ENCODE measurements at places on chromosomes 3 and 15.

DNA sequence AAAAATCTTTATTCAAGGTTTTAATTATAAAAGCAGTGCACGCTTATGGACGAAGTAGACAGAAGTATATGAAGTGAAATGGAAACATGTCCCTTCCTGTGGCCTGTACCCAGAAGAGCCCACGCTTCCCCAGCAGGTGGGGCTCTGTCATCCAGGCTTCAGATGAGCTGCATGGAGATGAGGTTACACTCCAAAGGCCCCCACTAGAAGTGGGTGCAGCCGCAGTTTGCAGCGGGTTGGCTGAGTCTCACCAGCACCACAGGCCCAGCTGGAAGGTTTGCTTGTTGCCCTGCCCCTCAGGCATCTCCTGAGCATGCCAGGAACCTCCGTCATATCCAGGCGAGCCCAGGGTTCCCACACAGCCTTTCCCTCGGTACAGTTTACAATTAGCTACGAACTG lies 33.1 kb downstream of the PRR20G start:
- no peak overlapping the region for H3K27ac ChIP-seq
- H3K4me3 ChIP-seq: no peak overlapping the region
- DNase-seq: no peak
- H3K27me3 ChIP-seq: peaks cover 25% of the 10 kb centered on the region

GRCh38 chr15:57216288-57216687 lies 160.0 kb upstream of the CGNL1 start:
- H3K4me3 ChIP-seq: no peak overlapping the region
- H3K36me3 ChIP-seq: no peaks in the 10 kb centered on the region
- H3K27ac ChIP-seq: peak overlapping the region; percentile 81
- peaks cover 74% of the 10 kb centered on the region for H3K4me1 ChIP-seq
- H3K27me3 ChIP-seq: no peaks in the 10 kb centered on the region

DNA sequence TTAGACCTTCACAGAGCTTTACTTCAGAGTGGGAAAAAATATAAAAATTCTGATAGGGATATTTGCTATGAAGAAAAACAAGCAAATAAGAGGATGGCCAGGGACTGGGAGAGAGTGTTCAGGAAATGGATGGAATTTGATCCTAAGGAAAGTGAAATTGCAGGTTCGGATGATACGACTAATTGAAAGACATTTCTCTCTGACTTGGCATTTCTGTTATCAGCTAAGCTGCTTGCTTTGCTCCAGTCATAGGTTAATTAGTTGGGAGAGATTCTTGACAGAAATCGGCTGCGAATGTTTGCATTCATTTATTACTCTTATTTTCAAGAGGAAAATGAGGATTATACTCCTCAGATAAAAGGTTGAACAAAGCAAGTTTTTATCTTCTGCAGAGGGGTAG lies 808.7 kb upstream of the NECTIN3 start:
- H3K27me3 ChIP-seq: no peaks in the 10 kb centered on the region
- no peak overlapping the region for H3K4me3 ChIP-seq
- H3K36me3 ChIP-seq: no peaks in the 10 kb centered on the region
- no peak overlapping the region for H3K27ac ChIP-seq
- DNase-seq: no peak
- H3K4me1 ChIP-seq: peaks cover 18% of the 10 kb centered on the region

- no peak overlapping the region for H3K4me3 ChIP-seq
- H3K27me3 ChIP-seq: peaks cover 17% of the 10 kb centered on the region
- H3K36me3 ChIP-seq: peaks cover 7% of the 10 kb centered on the region
- H3K4me1 ChIP-seq: peaks cover 12% of the 10 kb centered on the region
Measured at GRCh38 chr3:58672451-58672850, 5.9 kb upstream of the FAM3D start.

DNA sequence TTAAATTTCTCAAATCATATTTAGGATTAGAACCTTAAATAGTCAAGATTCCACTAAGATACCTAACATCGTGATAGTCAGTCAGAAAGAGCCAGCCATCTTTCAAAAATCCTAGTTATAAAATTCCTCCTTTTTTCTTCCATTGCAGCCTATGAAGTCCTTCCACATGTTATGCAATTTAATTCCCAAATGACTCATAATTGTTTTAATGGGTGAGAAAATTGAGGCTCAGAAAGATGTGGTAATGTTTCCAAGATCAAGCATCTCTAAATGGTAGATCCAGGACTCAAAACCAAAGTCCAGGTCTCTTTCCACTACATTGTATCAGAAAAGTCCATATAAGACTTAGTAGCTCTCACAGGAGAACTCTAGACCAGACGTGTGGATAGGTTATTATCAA lies 9.5 kb downstream of the CFAP44 start:
- H3K27me3 ChIP-seq: no peaks in the 10 kb centered on the region
- H3K36me3 ChIP-seq: peaks cover 19% of the 10 kb centered on the region
- H3K4me3 ChIP-seq: no peak overlapping the region
- H3K4me1 ChIP-seq: peaks cover 19% of the 10 kb centered on the region

DNA sequence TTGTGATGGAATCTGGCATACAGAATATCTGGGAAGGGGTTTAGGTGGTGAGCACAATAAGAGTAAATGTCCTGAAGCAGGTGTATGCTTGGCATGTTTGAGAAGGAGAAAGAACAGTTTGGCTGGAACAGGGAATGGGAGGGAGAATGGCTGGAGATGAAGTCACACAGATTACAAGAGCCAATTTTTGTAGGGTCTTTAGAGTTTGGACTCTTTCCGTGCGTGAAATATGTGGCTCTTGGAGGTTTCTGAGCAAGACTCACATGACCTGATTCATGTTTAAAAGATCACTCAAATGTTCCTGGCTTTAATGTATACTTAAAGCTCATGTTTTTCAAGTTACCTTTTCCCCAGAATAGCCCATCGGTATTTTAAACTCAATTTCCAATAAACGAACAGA lies 32.8 kb downstream of the SPRED1 start:
- H3K4me3 ChIP-seq: no peak overlapping the region
- peaks cover 2% of the 10 kb centered on the region for H3K27me3 ChIP-seq
- H3K36me3 ChIP-seq: peaks cover 83% of the 10 kb centered on the region
- peak overlapping the region; percentile 67 for H3K27ac ChIP-seq
